Uterus (tissue), 4 donors: ENCODE measurements at places on chromosomes 4 and X. TPM values are rescaled to one million over a fixed set of nuclear protein-coding genes. Genes with fewer than 3 reads are reported as not detected.
A peak's percentile ranks its signal among the peaks of the same experiment; 100 is the strongest.

F8A3 gene
- total RNA-seq = not detected

NPY1R gene
- 6.9 TPM for total RNA-seq

VEGFC gene
- 3.8 TPM for total RNA-seq

ZFP42 gene
- total RNA-seq = not detected

HTN3 gene
- not detected for total RNA-seq

UGT8 gene
- total RNA-seq = 0.46 TPM

- no peak for DNase-seq
- no peak overlapping the region for H3K4me3 ChIP-seq
- no peaks in the 10 kb centered on the region for H3K27me3 ChIP-seq
- no peak overlapping the region for H3K27ac ChIP-seq
- H3K4me1 ChIP-seq = no peaks in the 10 kb centered on the region
Measured at GRCh38 chrX:150018931-150019361, 80.7 kb upstream of the EOLA2 start.

DNA sequence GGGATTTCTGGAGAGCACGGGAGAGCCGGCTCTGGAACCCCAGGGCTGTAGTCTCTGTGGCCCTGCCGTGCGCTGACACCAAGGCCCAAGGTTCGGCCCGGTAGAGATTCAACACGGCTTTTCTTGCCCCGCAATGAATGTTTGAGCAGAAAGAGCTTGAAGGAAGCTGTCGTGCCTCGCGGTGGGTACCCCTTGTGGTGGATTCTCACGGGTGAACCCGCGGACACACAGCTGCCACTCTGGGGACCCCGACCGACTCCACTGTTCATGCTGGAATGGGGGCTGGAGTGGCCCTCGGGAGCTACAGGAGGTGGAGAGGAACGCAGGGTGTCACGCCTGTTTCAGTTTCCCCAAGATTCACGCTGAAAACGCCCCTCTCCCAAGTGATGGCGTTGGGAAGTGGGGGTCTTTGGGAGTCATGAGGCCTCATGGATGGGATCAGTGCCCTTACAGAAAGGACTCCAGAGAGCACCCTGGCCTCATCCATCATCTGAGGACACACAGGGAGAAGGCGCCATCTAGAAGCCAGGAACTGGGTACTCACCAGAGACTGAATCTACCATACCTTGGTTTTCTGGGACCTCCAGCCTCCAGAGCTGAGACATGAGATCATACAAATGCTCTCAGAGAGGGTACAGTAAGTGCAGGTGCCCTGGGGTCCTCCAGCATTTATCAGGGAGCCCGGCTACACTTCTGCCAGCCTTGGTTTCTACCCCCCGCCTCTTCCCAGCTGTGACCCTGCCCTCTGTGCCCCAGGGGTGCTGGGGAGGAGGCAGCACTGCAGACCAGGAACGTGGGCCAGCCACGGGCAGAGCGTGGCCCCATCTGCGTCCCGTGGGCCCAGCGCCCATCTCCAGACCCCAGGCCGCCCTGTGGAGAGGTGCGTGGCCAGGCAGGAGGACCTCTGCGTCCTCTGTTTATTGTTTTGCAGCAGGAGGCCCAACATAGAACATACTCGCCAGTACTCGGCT, 6.4 kb downstream of the SLC25A6 start:
- H3K4me1 ChIP-seq = peaks cover 4% of the 10 kb centered on the region
- H3K27ac ChIP-seq = no peak overlapping the region
- no peaks in the 10 kb centered on the region for H3K36me3 ChIP-seq
- DNase-seq = no peak
- no peak overlapping the region for H3K4me3 ChIP-seq

GRCh38 chr4:8772499-8773123, 99.0 kb downstream of the HMX1 start:
- H3K36me3 ChIP-seq = no peaks in the 10 kb centered on the region
- H3K4me1 ChIP-seq = no peaks in the 10 kb centered on the region
- H3K27me3 ChIP-seq = no peaks in the 10 kb centered on the region
- DNase-seq = no peak
- H3K27ac ChIP-seq = no peak overlapping the region
- no peak overlapping the region for H3K4me3 ChIP-seq

GRCh38 chrX:131677655-131678628, 134.1 kb downstream of the OR13H1 start:
- no peaks in the 10 kb centered on the region for H3K36me3 ChIP-seq
- no peak overlapping the region for H3K4me3 ChIP-seq
- peak; percentile 17 for DNase-seq
- no peaks in the 10 kb centered on the region for H3K27me3 ChIP-seq
- H3K4me1 ChIP-seq = no peaks in the 10 kb centered on the region
- H3K27ac ChIP-seq = no peak overlapping the region

- H3K27me3 ChIP-seq = no peaks in the 10 kb centered on the region
- H3K36me3 ChIP-seq = no peaks in the 10 kb centered on the region
- no peak for DNase-seq
- H3K4me1 ChIP-seq = no peaks in the 10 kb centered on the region
- no peak overlapping the region for H3K27ac ChIP-seq
- no peak overlapping the region for H3K4me3 ChIP-seq
Measured at GRCh38 chr4:20944451-20944850, 244.2 kb downstream of the PACRGL start.

- H3K27ac ChIP-seq = no peak overlapping the region
- H3K36me3 ChIP-seq = no peaks in the 10 kb centered on the region
- H3K27me3 ChIP-seq = no peaks in the 10 kb centered on the region
- H3K4me1 ChIP-seq = no peaks in the 10 kb centered on the region
Measured at GRCh38 chr4:87961993-87962392, 13.5 kb upstream of the SPP1 start.

DNA sequence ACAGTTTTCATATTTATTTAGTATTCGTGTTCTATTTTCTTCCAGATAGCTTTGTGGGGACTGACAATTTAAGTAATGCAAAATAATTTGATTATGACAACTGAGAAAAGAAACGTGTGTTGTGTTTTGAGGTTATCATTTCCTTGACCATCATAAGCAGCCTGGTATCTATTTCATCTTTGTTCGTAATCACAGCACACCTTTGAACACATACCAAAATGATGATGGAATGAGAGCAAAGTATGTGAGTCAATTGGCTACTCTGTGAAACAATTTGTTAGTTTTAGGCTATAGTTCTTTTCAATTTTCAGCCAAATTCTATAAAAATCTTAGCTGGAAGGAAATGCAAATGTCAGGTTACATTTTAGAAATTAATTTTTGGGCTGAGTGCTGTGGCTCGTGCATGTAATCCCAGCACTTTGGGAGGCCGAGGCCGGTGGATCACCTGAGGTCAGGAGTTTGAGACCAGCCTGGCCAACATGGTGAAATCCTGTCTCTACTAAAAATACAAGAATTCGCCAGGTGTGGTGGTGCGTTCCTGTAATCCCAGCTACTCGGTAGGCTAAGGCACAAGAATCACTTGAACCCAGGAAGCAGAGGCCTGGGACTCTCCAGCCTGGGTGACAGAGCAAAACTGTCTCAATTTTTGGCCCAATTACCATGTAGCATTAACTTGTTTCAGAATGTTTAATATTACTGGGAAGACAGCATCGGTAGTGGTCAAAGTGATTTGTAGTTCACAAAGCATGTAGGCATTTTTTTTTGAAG, 1.1 kb upstream of the DUSP21 start:
- H3K27ac ChIP-seq = no peak overlapping the region
- H3K36me3 ChIP-seq = no peaks in the 10 kb centered on the region
- DNase-seq = no peak
- no peaks in the 10 kb centered on the region for H3K4me1 ChIP-seq

- H3K4me3 ChIP-seq = no peak overlapping the region
- no peaks in the 10 kb centered on the region for H3K4me1 ChIP-seq
- no peak for DNase-seq
- H3K27me3 ChIP-seq = no peaks in the 10 kb centered on the region
Measured at GRCh38 chrX:103012945-103013344, 51.0 kb downstream of the BEX1 start.

GRCh38 chr4:5753766-5754528, 42.9 kb downstream of the EVC start:
- no peak overlapping the region for H3K4me3 ChIP-seq
- H3K4me1 ChIP-seq = no peaks in the 10 kb centered on the region
- no peak for DNase-seq
- no peaks in the 10 kb centered on the region for H3K27me3 ChIP-seq

DNA sequence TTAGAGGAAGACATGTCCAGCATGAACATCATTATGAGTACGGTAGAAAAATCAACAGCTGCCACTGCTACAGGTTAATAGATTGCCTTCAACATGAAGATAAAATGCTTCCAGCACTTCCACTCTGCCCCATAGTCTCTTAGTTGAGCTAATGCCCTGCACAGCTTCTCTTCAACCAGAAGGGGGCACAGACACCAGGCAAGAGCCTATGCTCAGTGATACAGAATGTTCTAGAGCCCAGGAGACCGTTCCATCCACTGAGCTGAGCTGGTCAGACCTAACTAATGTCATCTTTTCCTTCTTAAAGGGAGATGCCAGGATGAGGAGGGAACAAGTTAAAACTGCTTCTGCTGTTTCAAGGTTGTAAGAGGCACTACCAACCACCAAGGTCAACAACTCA, 42.2 kb downstream of the SMIM10L2A start:
- no peak overlapping the region for H3K27ac ChIP-seq
- H3K36me3 ChIP-seq = no peaks in the 10 kb centered on the region
- DNase-seq = no peak
- no peak overlapping the region for H3K4me3 ChIP-seq
- no peaks in the 10 kb centered on the region for H3K27me3 ChIP-seq
- no peaks in the 10 kb centered on the region for H3K4me1 ChIP-seq
